ENCODE measurements at places on chromosomes 11 and 22.

GRCh38 chr11:116424615-116425261, 348.0 kb downstream of the BUD13 start:
- no peak for DNase-seq

DNA sequence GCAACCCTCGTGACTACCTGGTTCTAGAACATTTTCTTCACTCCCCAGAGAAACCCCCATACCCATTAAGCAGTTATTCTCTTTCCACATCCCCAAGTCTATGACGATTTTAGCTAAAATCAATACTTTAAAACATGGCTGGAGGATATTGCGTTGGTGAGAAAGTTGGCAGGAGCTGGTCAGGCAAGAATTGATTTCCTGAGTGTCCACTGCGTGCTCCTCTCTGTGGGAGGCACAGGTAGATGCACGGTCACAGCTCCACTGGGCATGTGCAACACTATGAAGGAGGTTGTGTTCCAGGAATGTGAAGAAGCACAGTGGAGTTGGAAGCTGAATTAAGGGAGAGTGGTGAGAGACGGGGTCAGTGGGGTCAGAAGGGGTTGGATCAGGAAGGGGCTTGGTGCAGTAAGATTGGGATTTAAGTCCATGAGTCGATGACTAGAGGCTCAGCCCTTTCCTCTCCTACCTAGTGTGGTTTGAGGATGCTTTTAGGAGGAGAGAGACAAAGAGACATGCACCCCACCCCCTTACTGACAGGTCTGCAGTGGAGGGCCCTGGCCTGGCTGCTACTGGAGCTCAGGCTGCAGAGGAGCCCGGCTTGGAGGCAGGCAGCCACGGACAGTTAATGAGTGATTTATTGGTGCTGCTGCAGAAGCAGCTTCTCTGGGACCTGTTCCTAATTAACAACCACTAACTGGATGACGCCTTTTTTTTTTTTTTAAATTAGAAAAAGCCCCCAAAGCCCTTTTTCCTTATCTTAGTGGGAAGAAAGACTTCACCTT, 395.6 kb downstream of the TENM4 start:
- DNase-seq: no peak

- no peak for DNase-seq
Measured at GRCh38 chr22:49702068-49702397, 125.6 kb downstream of the BRD1 start.

- DNase-seq: no peak
Measured at GRCh38 chr11:15937601-15938120, 418.7 kb downstream of the SOX6 start.

DNA sequence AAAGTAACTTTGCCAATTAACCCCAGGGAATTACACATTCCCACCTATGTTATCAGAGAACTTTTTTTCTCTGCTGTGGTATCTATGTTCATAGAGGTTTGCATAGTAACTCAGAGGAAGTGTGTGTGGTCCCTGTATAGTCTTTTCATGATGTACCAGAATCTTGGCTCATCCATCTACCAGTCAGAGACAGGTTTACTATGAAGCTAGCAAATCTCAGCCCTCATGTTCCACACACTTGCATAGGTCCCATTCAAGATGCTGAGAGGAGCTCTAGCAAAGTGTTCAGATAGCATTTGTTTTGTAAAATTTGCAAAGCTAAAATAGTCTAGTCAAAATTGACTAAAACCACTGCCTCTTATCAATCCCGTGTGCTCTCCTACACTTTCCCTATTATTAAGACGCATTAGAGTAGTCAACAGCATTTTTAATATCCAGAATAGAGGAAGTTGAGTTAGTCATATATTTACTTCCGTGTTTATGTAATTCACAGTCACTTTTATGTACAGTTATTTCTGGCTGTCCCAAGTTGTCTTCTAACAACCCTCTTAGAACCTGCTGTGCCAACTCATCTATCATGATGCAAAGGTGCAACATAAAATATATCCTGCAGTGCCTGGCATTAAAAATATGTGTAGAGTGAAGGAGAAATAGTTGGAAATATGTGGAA, 184.2 kb downstream of the FAM76B start:
- no peak for DNase-seq

- DNase-seq: no peak
Measured at GRCh38 chr11:2673250-2673610, 26.6 kb downstream of the KCNQ1OT1 start.

- DNase-seq: peak; percentile 34
Measured at GRCh38 chr11:76763573-76764346, 19.4 kb upstream of the TSKU start.

DNA sequence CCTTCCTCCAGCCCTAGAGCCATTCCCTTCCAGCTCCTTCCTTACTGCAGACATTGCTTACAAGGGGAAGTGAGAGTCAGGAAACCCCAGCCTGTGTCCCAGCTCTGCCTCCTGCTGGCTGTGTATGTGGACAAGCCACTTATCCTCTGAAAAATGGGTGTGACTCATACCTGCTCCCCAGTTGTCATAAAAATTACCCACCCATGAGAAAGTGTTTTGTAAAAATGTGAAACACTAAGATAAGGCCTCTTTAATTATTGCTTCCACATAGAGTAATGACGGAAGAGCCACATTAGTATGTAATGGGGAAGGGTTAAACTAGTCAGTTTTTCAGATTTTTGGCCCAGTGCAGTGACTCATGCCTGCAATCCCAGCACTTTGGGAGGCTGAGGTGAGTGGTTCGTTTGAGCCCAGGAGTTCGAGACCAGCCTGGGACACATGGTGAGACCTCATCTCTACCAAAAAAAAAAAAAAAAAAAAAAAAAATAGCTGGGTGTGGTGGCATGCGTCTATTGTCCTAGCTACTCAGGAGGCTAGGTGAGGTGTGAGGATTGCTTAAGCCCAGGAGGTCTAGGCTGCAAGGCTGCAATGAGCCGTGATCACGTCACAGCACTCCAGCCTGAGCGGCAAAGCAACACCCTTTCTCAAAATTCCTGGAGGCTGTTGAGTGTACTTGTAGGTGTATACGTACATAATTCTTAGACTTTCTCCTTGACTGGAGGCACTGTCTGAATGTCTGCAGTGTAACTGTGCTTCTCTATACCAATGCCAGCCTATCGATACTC, 84.9 kb downstream of the CTTN start:
- DNase-seq: no peak

DNA sequence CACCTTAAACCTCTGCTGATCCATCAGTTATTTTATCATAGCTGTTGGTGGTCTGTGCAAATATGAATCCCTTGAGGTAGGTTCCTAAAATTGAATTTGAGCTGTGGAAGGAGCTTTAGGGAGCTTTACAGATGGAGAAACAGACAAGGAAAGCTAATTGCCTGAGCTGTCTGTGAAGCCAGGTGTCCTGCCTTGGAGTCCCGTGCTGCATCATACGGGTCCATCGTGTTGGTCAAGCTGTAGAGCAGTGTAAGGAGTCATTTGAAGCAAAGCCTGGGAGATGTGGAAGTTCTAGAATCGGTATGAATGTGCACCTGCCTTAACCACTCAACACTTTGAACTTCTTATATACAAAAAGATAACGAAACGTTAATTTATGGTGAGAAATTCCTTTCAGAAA, 1.0 kb downstream of the POLA2 start:
- DNase-seq: no peak
